ENCODE measurements at places on chromosomes 2 and 18.

DNA sequence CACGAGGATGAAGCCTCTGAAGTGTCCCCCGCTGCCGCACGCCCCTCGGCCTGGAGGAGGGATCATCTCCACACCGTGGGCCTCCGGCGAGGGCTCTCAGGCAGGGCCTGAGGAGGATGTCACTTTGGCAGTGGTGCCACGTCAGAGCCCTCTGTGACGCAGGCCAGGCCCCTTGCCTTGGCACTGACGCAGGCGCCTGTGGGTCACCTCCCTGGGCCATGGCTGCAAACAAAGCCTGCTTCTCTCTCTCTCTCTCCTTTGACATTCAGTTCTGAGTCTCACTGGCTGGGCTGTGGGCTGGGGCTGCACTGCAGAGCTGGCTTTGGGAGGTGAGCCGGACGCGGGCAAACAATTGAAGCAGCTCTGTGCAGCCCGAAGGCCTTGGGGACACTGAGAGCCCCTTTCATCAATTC is 273.7 kb downstream of the TWIST2 start:
- DNase-seq = no peak

- DNase-seq = no peak
Measured at GRCh38 chr18:34938090-34938489, 103.1 kb upstream of the MAPRE2 start.

DNA sequence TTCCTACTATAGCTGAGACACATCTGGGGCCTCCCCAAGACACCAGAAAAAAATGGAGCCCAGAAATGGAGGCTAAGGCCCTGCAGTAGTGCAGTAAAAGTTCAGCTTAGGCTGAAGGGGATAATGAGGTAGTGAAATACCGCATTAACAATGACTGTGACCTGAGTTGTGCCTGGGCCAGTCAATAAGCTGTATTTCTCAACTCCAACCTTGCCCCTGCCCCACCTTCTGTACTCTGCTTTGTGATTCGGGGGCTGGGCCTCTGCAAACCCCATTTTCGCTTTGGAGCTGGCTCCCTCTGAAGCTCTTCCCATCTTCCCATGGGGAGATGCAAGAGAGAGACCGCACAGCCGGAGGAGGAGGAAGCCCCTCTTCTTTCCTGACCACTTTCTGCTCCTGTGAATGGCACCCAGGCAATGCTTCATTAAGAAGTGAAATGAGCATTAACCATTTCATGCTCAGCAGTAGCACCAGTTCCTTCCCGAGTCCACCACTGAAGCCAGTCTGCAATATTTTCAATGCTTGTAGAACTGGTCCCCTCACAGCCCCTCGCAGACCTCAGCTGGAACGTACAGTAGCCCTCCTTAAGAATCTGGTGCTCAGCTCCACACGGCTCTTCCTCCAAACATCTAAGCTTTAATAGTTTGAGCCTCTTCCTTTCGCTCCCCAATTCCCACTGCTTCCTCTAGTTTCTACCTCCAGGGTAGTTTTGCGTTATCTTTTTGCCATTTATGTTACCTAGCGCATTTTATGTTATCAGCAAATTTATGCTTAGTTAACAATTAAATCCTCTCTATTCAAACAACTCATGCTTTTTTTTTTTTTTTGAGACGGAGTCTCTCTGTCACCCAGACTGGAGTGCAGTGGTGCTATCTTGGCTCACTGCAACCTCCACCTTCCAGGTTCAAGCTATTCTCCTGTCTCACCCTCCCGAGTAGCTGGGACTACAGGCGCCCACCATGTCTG is 32.6 kb upstream of the SCYGR1 start:
- DNase-seq = no peak

- DNase-seq = no peak
Measured at GRCh38 chr2:232569541-232569940, 19.1 kb downstream of the EIF4E2 start.

- DNase-seq = no peak
Measured at GRCh38 chr2:69995511-69995910, 34.1 kb upstream of the ASPRV1 start.

GRCh38 chr2:218282173-218282991 is 9.9 kb downstream of the TMBIM1 start:
- no peak for DNase-seq

- DNase-seq = no peak
Measured at GRCh38 chr2:111522231-111522768, 361.7 kb downstream of the ANAPC1 start.

DNA sequence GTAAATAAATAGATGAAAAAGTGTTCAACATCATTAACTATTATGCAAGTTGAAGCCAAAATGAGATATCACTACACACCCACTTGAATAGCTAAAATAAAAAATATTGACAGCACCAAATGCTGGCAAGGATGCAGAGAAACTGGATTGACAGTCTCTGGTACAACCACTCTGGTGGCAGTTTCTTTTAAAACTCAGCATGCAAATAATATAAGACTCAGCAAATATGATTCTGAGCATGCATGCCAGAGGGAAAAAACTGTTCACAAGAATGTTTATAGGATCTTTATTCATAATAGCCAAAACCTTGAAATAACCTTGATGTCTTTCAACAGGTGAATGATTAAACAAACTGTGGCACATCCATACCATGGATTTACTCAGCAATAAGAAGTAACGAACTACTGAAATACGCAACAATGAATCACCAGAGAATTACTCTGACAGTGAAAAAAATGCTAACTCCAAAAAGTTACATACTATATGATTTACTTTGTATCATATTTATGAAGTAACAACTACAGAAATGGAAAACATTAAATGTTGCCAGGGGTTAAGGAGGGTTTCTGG is 131.8 kb downstream of the PIGN start:
- no peak for DNase-seq

- no peak for DNase-seq
Measured at GRCh38 chr2:10963155-10963554, 51.4 kb downstream of the KCNF1 start.

All from activated CD8-positive, alpha-beta memory T cell treated with anti-CD3 and anti-CD28 coated beads for 1 hour (primary cell).